ENCODE measurements at places on chromosomes 16 and 17.

- DNase-seq = no peak
These were observed 354.3 kb downstream of the CPPED1 start for GRCh38 chr16:12449374-12449773.

- peak; percentile 75 for DNase-seq
These were observed 23.4 kb downstream of the WWOX start for GRCh38 chr16:78122774-78123315.

DNA sequence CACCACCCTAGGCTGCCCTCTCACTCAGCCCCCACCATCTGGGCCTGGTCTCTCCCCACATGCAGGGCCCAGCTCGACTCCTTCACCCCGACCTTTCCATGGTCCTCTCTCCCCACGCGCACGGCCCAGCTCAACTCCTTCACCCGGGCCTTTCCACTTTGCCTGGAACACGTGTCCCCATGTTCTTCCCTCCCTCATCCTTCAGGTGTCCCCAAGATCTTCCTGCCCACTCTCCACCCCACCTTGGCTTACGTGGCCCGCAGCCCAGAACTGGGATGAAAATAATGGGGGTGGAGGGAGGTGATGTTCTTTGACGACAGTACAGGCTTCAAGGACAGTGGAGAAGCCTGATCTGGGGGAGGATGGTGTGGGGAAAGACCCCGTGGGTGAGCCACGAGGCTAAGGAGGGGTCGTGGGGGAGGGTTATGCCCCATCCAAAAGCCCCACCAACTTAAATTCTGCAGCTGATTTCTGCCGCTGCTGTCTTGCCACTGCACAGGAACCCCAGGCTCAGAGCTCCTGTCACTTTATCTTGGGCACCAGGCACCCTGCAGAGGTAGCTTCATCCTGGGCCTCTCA lies 9.9 kb upstream of the MEAK7 start:
- no peak for DNase-seq

DNA sequence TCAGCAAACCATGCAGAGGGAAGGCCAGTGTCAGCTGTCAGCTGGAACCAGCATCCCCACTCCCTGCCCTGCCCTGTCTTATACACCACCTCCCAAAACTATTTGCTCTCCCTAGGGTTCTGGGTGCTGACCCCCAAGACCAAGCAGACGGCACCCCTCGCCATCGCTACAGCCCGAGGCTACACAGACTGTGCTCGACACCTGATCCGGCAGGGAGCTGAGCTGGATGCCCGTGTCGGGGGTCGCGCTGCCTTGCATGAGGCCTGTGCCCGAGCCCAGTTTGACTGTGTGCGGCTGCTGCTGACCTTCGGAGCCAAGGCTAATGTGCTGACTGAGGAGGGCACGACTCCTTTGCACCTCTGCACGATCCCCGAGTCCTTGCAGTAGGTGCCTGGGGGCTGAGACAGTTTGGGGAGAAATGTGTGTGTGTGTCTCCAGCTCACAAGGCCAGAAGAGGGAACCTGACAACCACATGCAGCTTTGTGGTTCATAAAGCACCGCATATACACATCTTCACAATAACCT lies 1.5 kb downstream of the ASB16 start:
- no peak for DNase-seq

GRCh38 chr17:50663812-50664374 lies 29.2 kb downstream of the ABCC3 start:
- no peak for DNase-seq

GRCh38 chr17:30599428-30600059 lies 122.3 kb downstream of the GOSR1 start:
- no peak for DNase-seq

- DNase-seq = peak; percentile 34
These were observed 1171.0 kb upstream of the GOT2 start for GRCh38 chr16:59905131-59905530.

DNA sequence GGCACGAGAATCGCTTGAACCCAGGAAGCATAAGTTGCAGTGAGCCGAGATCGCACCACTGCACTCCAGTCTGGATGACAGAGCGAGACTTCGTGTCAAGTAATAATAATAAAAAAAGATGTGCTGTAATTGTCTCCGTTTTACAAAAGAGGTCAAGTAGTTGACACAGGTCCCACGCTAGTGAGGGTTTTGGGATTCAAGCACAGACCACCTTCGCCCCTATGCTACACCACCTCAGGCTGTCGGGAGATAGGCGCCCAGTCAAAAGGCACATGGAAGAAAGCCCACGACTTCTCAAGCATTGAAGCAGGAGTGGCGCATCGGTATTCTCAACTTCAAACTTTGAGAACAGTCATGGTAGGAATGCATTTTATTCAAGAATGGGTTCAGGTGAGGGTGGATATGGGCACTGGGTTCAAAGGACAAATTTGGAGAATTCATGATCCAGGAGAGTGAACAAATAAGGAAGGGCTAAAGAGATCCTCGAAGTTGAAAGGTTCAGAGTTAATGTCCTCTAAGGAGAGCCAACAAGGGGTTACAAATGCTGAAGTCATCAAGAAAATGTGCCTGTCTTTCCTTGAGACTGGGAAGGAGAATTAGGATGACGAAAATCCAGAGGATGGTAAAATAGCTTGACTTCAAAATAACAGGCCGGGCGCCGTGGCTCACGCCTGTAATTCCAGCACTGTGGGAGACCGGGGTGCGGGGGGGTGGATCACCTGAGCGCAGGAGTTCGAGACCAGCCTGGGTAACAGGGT lies 1.4 kb upstream of the AMZ2 start:
- DNase-seq = no peak

- DNase-seq = no peak
These were observed 6.8 kb downstream of the FSCN2 start for GRCh38 chr17:81535007-81535328.

DNA sequence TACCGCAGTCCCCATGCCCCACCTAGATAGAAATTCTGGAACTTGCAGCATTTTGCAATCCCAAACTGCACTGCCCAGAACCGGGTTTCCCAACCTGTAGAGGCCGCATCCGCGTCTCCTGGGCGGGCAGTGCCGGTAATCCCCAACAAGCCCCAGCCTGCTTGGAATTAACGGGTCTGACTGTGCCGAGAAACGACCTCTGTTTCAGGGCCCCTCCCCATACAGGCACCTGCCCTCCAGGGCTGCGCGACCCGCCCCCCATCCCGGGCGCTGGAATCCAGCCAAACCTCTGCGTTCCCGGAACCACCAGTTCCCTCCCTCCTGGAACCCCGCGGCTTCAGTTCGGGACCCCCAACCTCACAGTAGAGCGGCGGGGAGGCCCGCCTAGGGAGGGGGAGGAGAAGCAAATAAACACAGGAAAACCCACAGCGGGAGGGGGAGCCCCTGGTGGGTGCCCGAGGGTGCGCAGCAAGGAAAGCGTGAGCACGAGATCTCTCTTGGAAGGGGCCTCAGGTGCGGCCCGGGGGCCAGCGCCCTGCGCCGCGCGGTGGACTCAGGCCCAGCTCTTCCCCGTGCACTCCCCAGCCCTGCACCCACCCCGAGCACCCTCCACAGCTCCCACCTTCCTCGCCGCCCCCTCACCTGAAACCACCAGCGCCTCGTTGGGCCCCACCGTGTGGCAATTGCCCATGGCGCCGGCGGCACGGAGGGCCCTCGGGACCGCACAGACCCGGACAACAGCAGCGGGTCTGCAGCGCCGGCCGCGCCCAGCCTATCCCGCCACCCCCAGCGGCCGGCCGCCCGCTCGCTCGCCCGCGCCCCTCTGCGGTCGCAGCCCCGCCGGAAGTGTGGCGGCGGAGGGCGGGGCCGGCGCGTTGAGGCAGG lies at the start of gene FLOT2:
Gene FLOT2 (minus strand): TSS at position 850 of the 885 bp plus-strand sequence. CDS start 159 bp downstream, at position 691.
- peak; percentile 96 for DNase-seq

DNA sequence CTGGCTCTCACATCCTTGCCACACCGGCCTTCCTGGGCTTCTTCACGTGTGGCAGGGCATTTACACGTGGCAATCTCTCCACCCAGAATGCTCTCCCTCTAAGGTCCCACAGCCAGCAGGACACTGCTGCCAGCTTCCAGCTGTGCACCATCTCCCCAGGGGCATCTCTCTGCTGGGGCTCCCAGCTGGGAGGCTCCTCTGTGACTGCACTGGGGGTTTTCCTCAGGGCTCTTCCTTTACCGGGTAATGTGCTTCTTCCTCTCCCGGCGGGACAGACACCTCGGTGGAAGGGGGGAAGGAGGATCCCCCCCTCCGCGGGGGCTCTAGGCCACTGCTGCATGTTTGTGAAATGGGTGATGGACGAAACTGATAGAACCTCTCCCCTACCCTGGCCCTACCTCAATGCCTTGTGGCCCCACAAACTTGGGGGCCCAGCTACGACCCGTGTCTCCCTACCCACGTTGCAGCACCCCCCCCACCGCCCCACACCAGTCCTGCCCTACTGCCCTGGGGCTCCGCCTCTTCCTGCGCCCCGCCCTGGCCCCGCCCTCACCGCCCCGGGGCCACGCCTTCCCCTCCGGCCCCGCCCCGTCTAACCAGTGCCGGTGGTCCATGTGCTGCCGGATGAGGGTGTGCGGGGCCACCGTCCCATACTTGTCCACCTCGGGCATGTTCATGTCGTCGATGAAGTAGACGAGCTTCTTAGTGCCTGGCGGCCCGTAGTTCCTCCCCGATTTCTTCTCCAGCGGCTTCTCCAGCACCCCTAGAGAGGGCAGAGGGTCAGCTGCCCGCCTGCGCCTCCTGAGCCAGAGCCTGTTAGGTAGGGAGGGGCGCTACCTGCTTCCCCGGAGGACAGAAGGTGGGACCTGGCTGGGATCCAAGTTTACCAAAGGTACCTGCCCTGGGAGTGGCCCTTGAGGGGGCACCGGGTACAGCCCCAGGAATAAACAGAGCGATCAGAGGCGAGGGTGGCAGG lies 92.6 kb downstream of the DNAH17 start:
- no peak for DNase-seq

DNA sequence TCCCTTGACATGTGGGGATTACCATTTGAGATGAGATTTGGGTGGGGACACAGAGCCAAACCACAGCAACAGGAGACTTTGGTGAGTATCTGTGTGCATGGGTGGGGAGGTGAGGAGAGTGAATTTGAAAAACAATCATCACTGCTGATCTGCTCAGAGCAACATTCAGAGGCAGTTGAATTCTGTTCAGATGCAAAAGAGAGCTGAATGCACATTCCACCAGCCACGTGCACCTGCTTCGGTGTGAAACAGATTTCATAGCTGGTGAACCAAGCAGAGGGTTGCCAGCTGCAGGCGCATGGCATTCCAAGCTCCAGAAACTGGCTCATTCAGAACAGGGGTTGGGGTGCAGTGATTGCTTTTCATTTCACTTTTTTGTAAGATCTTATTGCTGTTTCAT lies 233.1 kb upstream of the FOXF1 start:
- no peak for DNase-seq

- no peak for DNase-seq
These were observed 75.5 kb upstream of the CLEC3A start for GRCh38 chr16:77946823-77947222.

- DNase-seq = peak; percentile 53
These were observed at the start of gene MMP28 for GRCh38 chr17:35795007-35795870. Gene MMP28 (minus strand): TSS chr17:35795641. CDS start chr17:35795377, 264 bp downstream.

DNA sequence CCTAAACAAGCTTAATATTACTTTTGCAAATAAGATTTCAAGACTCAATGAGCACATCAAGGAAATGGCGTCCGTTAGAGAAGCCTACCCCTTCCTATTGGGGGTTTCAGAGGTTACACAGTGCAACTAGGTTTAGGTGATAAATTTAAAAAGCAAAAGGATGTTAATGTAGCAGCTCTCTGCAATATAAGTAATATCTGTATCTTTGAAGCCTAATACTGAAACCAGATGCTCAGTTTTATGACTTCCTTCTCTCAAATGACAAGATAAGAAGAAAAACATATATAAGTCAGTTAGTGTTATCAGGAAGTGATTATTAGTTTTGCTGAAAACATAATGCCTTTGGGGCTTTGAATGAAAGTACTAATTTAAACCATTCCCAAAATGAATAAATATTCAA lies 54.3 kb upstream of the MED13 start:
- no peak for DNase-seq

GRCh38 chr16:86255966-86256365 lies 254.4 kb upstream of the FOXF1 start:
- no peak for DNase-seq

DNA sequence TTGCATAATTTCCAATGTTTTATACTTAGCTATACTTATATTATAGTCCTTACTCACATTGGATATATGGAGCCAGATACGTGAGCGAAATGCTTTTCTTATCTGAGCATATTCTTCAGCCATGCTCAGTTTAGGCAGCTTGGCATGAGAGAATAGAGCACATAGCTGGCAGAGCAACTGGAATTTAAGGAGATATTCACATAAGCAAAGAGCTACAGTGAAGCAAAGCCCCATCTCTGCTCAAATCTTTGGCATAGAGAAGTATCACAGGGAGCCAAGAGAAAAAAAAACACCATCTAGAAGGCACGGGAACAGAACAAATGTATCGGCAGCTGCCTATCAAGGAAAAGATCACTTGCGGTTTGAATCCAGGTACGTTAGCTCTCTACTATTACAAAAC lies 734.2 kb upstream of the KIF2B start:
- DNase-seq = no peak

- no peak for DNase-seq
These were observed 4.9 kb downstream of the RARA start for GRCh38 chr17:40313668-40314583.

DNA sequence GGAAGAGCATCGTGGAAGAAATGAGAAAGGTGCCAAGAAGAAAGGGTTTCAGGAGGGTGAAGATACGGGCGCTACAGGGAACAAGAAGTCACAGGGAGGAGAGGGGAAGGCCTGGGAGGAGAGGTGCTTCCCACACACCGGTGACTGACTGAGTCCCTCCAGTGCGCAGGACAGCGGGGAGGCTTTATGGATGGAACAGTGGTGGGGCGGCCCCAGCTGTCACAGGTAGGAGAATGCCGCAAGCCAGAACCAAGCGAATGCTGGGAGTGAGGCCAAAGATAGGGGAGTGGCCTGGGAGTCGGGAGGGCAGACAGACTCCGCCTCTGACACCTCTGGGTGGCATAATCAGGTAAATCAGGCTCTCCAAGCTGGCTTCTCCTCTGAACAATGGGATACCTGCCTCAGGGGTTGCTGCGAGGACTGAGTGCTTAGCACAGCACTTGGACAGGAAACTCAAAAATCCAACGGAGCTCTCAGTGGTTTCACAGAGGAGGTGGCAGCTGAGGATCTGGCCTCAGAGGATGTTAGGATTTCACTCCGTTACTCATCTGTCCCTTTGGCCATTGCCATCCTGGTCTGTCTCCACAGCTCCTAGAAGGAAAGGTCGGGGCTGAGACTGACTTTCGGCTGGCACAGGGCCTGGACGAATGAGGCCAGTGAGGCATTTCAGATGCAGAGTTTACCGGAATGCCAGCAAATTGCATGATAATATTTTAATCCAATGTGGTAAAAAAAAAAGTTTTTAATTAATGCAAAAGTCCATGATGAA lies 717 bp upstream of the CNP start:
- peak; percentile 92 for DNase-seq

- no peak for DNase-seq
These were observed 15.6 kb downstream of the SPG7 start for GRCh38 chr16:89523680-89524344.

DNA sequence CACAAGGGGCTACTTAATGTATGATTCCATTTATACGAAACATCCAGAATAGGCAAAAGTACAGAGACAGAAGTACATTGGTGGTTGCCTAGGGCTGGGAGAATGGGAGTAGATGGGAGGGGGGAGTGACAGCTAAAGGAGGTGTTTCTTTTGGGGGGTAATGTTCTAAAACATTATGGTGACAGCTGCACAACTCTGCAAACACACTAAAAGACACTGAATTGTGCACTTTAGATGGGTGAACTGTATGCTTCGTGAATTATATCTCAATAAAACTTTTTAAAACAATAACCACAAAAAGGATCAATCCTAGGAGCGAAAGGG lies 661 bp downstream of the LYRM9 start:
- DNase-seq = no peak

All from MCF 10A (cell line).